ENCODE measurements at places on chromosomes 3 and 15.

DNA sequence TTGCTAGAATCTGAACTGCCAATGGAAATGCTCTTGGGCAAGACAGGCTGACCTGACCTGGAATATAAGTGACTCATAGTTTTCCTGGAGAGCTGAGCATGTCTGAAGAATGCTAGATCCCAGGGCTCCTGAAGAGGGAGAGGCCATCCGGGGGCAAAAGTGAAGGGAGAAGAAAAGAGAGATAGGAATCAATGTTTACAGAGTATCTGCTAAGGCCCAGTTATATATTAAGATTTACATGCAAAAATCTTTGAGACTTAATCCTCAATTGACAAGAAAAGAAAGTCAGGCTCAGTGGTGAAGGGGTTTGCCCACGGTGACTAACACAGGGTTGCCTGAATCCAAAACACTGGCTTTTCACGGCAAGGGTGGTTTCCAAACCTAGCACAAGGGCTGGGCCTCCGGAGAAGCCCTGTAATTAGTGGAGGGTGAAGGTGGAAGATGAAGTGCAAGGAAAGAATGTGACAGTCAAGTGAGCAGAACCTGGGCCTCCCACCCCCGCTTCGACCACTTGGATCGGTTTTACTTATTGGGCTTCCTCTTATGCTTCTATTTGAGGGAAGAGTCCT, 91.7 kb upstream of the FGF12 start:
- no peak for DNase-seq

GRCh38 chr3:41137686-41138111, 61.6 kb upstream of the CTNNB1 start:
- DNase-seq, result no peak

DNA sequence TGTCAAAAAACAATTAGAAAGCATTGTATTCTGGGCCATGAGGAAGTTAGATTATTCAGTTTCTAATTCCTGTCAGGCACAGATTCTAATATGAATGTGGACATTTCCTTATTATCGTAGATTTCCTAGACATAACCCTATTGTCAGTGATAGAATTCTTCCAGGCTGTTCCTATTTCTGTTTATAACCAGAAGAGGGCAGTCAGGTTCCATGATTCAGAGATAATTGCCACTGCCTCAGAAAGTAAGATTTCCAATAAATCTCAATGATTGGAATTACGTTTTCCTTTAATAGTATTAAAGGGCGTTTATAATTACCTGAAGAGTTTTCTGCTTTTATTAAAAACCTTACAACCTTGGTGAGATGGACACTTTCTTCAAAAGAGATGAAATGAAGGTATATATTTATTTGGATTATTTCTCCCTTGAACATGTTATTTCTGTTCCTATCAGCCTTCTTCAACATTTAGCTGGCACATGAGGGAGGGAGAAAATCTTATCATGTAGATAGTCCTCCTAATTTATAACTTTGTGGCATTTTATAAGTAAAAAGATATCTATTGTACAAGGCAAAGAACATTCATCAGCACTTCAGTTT, 439.2 kb downstream of the MCTP2 start:
- DNase-seq, result no peak

DNA sequence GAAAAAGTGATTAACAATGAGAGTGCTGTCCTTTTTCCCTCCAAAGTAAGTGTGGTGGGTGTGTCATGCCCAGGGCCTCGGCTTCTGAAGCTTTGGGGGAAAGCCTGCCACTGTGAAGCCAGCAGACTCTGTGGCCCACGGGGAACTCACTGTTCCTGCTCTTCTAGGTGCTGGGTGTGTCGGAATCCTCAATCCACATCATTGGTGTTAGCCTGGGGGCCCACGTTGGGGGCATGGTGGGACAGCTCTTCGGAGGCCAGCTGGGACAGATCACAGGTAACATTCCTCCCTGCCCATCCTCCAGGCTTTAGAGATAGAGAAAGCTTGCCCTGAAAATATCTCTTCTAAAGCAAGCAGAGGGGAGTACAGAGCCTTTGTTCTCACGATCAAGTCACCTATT, 11.6 kb downstream of the PLA1A start:
- DNase-seq, result no peak

DNA sequence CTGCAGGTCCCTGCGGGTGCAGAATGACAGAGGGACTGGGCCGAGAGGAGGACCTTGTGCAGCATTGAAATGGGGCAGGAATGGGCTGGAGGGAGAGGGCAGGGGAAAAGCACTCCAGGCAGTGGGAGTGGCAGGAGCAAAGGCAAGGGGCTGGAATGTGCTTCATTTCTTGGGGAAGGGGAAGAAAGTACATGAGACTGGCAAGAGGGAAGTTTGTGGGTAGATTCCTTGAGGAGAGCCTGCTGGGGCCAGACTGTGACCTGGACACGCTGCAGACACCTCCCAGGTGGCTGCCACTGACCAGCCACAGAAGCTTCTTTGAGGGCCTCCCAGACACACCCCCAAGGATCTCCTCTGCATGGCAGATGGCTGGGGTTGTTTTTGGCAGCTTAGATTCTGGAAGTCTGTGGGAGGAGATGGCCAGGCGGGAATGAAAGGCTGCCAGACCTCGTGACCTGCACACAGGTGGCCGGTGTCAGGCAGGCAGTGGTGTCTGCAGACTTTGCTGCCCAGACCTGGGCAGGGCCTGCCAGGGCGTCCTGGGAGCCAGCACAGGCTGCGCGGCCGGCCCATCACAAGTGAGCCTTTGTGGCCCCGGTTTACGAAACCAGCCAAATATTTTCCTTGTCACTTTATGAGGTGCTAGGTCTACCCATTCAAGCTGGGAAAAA, 53.1 kb downstream of the SPSB4 start:
- no peak for DNase-seq

- DNase-seq, result no peak
These were observed 3.4 kb downstream of the PIGZ start for GRCh38 chr3:196965112-196965803.

All from DMS79 treated with DMSO at 0.1 percent for 48 hours (cell line).